Uterus (tissue), 4 donors: ENCODE measurements at places on chromosomes 13 and 19. TPM values are rescaled to one million over a fixed set of nuclear protein-coding genes. Genes with fewer than 3 reads are reported as not detected.

GRCh38 chr13:51967482-51968446, 43.5 kb downstream of the ATP7B start:
- no peak for DNase-seq

GRCh38 chr19:1941146-1942077, at the start of gene CSNK1G2:
CSNK1G2 (plus strand) TSS chr19:1941172; CDS start chr19:1969773, 28,601 bp downstream.
- peak; percentile 51 for DNase-seq

DNA sequence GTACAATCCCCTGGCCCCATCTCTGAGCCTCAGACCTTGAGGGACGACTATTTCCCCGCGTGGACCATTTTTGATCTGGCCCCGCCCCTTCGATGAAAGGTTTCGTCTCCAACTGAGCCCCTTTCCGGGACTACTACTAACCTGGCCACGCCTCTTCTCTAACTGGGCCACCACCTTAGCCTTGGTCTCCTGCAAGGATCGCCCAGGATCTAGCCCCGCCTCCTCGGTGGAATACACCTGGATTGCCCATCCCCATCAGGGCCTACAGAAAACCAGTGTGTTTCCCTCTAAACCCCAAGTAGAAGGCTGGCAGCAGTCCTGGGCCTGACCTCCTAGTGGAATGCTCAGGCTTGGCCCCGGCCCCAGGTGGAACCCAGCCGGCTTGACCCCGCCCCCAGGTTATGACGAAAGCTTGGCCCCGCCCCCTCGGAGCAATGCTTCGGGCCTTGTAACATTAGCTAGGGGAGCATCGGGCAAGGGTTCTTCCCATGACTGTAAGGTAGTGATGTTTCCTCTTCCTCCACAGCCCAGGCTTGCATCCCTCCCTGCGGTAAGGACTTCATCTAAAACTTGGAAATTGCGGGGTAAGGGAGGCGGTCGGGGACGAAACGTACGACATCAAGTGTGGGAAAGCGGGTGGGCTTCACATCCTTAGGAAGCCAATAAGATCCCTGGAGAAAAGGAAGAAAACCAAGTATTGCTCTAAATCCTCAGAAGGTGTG, 9.1 kb downstream of the SPACA6 start:
- DNase-seq, result peak; percentile 84

DNA sequence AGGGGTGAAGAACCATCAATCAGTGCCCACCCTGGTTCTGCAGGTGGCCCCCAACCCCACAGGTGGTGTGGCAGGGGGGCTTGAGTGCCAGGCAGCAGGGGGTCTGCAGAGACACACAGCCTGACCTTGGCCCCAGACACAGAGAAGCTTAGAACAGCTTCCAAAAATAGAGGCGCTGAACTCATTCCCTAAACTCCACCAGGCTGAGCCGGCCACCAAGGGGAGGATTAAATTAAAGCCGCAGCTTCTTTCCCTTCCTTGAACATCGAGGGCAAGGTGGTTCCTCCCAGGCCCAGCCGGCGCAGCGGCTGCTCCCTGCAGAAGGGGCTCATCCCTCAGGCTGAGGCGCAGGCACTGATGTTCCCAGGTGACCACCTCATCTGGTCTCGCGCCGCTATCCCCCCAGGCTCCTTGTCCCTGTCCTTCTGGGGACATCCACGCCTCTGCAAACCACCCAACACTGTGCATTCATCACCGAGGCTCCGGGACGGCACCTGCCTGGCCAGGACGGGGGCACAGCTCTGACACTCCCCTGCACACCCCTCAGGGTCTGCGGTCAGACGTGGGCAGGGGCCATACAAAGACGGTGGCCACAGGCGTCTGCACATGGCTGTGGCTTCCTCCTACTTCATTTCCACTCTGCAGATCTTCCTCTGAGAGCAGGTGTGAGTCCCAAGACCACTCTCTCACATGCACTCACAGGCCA, 30.9 kb downstream of the LAMP1 start:
- DNase-seq, result no peak

DNA sequence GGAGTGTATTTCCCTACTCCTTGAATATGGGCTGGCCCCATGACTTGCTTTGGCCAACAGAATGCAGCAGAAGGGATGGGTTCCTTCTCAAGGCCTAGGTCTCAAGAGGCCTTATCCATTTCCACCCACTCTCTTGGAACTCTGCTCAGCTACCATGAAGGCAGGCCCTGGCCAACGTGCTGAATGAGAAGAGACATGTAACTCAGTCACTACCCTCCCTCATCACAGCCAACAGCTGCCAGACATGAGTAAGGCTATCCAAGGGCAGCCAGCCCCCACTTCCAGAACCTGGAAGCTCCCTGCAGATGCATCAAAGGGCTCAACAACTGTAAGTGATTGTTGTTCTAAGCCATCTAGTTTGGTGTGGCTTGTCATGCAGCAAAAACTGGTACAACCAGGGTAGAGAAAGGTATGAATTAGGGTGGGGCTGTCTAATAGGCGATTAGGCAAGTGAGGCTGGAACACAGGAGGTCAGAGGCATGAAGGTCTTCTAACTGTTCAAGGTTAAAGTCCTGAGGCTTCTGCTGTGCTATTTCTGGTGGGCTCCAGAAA, 1.4 kb upstream of the RASL11A start:
- DNase-seq, result no peak

DNA sequence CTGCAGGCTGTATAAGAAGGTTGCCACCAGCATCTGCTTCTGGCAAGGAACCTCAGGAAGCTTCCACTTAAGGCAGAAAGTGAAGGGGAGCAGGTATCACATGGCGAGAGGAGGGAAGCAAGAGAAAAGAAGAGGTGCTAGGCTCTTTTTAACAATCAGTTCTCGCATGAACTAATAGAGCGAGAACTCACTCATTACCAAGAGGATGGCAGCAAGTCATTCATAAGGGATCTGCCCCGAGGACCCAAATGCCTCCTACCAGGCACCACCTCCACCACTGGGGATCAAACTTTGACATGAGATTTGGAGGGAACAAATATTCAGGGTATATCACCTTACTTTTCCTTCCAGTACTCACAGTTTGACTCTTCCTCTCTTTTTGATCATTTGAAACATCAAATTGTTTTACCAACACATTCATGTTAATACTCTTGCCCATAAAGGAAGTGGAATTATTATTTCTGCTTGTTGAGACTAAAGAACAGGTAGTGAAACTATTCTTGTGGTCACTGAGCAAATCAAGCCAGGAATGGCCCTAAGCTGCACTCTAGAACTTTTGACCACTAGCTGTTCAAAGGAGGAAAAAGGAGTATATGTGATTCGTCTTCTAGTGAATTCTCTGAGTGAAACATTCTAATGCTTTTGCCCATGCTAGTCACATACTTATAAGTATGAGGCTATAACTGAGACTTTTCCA, 45.0 kb downstream of the LACC1 start:
- no peak for DNase-seq

- DNase-seq, result no peak
Measured at GRCh38 chr13:27549406-27549981, 70.8 kb downstream of the LNX2 start.

GRCh38 chr13:41122838-41123237, 9.8 kb downstream of the KBTBD6 start:
- DNase-seq, result no peak

GRCh38 chr19:46513461-46514236, 18.0 kb upstream of the PNMA8B start:
- DNase-seq, result peak; percentile 85

GRCh38 chr19:43628646-43629326, 9.4 kb upstream of the ZNF428 start:
- DNase-seq, result no peak

GRCh38 chr19:10104130-10104513, 1.6 kb upstream of the ANGPTL6 start:
- DNase-seq, result no peak

- DNase-seq, result no peak
Measured at GRCh38 chr13:79307433-79307861, 98.6 kb downstream of the RBM26 start.

- no peak for DNase-seq
Measured at GRCh38 chr13:108674346-108674745, 44.9 kb downstream of the MYO16 start.

DNA sequence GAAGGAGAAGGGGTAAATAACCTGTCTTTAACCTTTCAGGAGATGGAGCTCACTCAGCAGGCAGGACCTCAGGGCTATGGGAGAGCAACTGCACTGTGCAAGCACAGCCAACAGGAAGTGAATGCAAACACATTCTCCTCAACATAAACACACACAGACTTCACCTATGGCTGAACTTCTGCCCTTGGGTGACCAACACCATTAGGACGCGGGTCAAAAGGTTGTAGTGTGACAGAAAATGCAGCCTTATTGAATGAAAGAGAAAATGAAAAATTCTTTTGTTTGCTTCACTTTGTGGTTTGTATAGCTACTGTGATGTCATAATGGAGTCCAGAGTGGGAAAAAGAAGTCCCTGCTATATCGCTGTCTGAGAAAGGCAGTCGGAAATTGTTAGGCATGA, 323.0 kb downstream of the NDFIP2 start:
- DNase-seq, result no peak

DNA sequence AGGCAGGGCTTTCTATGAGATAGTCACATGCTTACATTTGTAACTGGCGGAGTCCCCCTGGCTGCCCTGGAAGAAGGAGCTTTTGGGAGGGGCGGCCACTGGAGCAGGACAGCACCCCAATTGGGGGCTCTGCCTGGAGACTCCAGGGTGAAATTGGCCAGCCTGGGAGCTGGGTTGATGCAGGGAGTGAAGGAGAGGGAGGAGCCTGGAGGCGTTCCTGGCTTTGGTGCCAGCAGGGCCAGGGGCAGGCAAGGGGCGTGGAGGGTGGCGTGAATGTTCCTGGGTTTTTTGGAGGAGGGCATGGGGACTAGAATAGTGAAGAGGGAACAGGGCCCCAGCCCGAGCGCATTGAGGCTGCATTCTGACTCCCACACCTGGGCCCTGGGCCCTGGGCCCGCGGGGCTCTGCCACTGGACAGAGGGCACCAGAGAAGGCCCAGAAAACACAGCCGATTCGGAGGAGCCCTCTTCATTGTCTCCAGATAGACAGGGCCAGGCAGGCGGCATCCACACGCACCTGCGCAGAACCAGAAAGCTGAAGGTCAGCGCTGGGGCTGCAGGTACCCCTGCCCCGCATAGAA, 29.5 kb downstream of the COMP start:
- no peak for DNase-seq

DNA sequence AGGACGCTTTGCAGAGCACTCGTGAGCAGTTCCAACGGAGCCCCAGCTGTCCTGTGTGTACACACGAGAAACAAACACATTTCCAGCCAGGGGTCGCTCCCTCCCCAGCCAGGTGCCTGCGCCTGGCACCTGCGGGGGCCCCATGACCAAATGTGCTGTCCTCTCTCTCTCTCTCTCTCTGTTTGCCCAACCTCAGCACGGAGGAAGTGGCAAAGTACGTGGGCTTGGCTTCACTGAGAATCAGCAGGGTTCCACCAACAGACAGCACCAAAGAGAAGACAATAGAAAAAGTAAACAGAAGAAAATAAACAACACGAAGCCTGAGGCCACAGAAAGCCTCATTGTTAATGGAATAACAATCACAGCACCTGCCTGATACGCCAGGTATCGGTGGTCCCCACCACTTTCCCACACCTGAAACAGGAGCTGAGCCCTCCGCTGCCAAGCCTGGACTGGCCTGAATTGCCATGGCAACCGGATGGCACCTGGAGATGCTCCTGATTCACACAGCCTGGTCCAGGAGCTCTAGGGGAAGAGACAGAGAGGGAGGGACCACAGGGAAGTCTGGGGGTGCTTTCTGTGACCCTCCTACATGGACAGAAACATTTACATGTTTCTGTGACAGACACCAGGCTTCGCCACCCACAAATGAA, 103.9 kb upstream of the CACNA1A start:
- no peak for DNase-seq

DNA sequence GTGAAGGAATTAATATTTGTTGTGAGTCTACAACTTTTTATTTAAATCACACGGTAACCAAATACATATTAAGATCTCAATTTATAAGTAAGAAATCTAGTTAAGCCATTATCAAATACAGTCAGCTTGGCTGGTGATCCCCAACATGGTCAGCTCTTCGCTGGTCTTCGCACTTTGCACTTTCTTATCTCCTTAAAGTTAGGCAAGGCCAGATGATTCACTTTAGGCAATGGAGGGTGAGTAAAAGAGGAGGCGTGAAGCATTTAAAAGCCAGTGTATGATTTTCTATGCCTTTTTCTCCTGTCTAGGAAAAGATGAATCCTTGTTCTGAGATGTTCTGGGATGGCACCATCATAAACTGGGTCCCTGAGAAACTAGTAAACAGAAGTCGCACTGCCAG, 793.7 kb upstream of the ARGLU1 start:
- no peak for DNase-seq

DNA sequence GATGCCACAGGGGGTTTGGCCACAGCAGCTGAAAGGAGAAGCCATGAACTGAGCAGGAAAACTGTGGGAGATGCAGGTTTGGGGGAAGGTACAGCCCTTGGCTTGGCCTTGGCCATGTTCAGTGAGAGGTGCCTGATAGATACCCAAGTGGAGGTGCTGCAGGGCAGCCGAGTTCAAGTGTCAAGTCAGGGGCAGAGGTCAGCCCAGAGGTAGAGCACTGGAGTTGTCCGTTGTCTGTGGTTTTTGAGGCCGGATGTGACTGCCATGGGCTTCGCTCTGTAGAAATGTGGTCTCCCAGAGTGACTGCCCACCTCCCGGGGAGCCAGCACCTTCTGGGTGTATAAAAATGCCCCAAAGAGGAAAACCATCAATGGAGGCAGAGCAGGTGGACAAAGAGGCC, 65.3 kb downstream of the DPF1 start:
- no peak for DNase-seq

DNA sequence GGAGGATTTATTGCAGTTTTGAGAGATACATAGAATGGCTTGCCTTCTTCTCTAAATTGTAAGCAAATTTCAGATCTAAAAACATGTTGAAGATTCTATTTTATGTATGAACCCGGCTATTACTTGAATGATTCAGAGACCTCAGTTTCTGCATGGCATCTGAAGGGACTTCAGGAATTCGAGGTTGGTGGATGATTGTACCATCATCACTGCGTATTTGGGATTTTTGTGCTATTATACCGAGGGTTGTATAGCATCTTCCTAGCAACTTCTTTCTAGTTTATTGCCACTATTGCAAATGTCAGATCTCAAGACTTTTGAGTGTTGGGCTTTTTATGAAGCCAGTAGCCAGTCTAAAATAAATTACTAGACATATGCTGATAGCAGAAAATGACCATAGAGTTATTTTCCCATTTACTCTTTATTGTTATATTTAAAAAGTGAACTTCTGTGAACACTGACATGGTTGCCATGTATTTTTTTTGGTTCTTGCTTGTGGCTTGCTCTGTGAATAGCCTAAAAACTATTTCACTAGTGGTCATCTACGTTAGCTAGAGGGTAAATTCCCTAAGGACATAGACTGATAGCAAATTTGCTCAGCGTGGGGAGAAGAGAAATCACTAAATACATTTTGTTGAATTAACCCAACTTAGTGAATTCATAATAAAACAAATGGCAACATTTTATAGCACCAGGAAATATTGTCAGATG, 70.6 kb upstream of the KLF12 start:
- no peak for DNase-seq

- DNase-seq, result no peak
Measured at GRCh38 chr13:27631156-27631555, 9.5 kb downstream of the POLR1D start.

The CEACAM21 gene
- 2.6 TPM for total RNA-seq

The LYPD5 gene
- total RNA-seq, result 0.51 TPM

The ZFP14 gene
- total RNA-seq, result 28.7 TPM

The TNNT1 gene
- 2.5 TPM for total RNA-seq

The NLRP9 gene
- not detected for total RNA-seq

The ACOD1 gene
- not detected for total RNA-seq
